ENCODE measurements at places on chromosomes 6 and 20.

DNA sequence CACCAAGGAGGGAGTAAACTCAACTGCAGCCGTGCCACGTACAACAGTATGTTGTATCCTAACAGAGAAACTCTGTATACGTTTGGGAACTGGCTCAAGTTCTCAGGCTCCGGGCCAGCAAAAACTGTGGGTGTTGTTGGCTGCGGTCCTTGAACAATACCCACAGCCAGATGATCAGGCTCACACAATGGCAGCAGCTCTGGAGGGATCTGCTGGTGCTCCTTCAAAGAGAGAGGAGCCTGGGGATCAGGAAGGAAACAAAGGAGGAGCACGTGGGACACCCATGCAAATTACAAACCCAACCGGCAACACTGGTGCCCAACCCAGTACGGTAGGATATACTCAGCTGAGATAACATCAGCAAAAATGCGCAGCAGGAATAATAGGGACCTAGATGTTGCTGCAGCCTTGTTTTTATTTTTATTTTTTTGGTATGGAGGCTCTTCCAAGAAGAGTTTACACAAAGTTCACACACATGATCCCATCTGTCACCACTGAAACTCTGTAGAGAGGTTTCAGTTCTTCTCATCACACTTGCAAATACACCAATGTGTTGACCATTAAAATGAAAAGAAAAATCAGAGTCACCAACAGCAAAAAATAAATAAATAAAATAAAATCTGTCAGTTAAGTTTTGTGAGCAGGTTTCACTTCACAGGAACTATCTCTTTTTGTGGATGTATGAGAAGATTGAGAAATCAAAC is 41.2 kb upstream of the PDE10A start:
- no peak for DNase-seq

- DNase-seq: no peak
Observed at GRCh38 chr6:46015119-46015968, at the start of gene CLIC5. CLIC5 (minus strand) TSS chr6:46015860; CDS start chr6:46015542, 318 bp downstream.

DNA sequence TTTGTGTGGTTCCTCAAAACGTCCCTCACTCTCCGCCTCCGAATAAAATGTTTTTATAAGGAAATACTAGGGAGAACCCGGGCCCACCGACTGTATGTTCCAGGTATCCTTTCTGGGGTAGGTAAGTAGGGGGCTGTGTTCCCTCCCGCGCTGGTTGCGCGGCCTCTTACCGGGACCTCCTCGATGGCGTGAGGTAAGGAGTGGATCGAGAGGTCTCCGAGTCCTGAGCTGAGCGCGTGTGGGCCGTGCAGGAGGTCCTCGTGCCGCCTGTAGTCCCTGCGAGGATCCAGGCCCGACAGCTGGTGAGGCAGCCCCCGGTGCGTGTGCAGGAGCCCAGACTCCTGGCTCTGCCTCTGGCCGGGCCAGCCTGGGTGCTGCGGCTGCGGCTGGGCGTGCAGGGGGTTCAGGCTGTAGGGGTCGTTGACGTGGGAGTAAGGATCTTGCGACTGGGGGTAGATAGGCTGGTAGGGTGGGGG is 5.1 kb downstream of the TFAP2A start:
- no peak for DNase-seq

- no peak for DNase-seq
Observed at GRCh38 chr20:1979106-1979778, 14.6 kb downstream of the PDYN start.

- no peak for DNase-seq
Observed at GRCh38 chr6:130202782-130203181, 20.0 kb downstream of the SAMD3 start.

- no peak for DNase-seq
Observed at GRCh38 chr6:164763788-164764187, 545.6 kb downstream of the C6orf118 start.

GRCh38 chr6:35737413-35738211 is 780 bp downstream of the ARMC12 start:
- peak; percentile 47 for DNase-seq

GRCh38 chr6:52324189-52324588 is 37.8 kb upstream of the PAQR8 start:
- DNase-seq: no peak

GRCh38 chr20:22675341-22675740 is 91.0 kb upstream of the FOXA2 start:
- DNase-seq: no peak

DNA sequence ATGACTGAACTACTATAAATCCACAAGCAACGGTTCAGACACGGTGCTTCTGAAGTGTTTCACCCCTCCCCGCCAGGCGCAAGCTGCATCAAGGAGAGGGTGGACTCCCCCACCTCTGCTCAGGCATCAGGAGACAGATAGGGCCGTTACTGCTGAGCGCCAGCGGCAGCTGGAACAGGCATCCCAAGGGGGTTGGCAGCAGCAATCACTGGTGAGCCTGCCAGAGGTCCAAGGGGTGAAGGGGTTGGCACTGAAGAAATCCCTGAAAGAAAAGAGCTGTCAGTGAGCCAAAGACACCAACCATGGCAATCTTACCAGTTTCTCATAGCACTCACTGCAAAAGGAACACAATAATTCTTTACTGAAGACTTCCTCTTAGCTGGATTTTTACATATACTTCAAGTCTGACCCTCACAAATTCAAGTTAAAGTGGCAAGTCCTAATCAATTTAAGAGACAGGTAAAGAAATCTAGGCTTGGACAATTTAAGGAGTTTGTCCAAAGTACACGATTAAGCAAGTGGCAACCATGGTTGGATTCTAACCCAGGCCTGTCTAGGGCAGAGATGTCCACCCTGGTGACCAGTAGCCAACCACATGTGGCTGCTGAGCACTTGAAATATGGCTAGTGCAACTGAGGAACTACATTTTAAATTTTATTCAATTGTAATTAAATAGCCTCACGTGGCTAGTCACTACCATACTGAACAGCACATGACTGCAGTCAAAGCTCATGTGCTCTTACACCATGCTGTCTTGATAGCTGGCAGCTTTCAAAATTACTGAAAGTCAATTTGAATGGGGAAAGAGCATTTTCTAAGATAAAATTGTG is 21.7 kb upstream of the TBC1D20 start:
- no peak for DNase-seq

GRCh38 chr6:144248003-144248402 is 37.1 kb upstream of the UTRN start:
- DNase-seq: no peak

- no peak for DNase-seq
Observed at GRCh38 chr6:30568245-30568644, 3.0 kb upstream of the ABCF1 start.

DNA sequence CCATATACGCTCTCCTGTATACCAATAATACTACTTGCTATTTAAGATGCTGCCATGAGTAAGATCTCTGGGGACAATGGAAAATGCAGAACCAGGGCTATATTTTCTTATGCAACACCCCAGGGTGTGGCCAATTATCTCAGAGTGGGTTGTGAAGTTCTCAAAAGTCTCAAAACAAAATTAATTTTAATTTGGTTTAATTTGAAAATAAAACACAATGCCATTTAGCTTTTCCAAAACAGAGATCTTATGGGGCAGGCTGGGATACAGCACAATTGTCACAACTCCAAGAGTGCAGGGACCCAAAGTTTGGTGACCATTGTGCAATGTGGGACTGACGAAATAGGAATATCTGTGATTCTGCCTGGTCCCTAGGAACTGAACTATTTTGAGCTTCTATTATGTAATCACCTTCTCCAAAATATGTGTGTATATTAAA is 43.1 kb downstream of the MBOAT1 start:
- DNase-seq: no peak

- no peak for DNase-seq
Observed at GRCh38 chr6:44253307-44254101, 3.8 kb downstream of the SLC35B2 start.

DNA sequence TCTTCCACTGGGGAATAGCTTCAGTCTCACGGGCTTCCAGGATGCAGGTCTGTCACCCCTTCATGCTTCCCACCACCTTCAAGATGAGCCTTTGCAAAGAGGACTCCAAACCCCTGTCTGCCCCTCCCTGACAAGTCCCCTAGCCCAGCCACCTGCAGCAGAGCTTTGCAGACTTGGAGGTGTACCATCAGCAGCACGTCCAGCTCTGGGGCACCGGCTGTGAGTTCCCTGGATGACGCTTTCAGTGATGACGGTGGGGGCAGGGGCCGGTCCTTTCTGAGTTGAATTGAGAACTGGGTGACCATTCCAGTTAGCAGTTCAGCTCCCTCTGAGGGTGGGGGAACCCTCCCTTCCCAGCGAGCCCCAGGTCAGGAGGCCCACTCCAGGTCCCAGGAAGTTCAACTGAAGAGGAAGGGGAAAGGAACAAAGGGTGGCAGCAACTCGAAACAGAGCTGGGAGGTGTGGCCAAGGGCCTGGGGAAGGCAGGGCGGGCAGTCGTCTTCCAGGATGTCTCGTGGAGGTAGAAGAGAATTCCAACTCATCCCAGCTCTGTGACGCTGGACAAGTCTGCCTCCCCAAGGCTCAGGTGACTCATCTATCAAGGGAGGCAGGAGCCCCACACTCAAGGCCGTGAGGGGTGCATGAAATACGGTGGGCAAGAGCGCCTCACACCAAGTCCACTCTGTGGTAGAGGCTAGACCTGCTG is 86.0 kb downstream of the PTPN1 start:
- no peak for DNase-seq

DNA sequence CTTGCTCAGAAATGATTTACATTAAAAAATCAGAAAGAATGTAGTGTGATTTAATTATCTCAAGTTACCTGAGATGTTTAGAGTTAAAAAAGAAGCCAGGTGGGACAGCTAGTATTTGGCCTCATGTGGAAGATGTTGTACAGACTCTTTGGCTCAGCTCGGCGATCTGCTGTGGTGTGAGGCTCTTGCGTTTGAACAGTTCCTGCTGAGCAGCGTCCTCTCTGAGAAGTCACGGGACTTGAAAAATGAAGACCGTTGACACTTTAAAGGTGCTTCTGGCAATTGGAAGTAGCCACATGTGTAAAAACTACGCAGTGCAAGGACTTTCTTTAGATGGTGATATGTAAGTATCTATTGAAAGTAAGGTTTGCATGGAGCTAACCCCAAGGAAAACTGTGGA is 169.0 kb downstream of the BACH2 start:
- no peak for DNase-seq

DNA sequence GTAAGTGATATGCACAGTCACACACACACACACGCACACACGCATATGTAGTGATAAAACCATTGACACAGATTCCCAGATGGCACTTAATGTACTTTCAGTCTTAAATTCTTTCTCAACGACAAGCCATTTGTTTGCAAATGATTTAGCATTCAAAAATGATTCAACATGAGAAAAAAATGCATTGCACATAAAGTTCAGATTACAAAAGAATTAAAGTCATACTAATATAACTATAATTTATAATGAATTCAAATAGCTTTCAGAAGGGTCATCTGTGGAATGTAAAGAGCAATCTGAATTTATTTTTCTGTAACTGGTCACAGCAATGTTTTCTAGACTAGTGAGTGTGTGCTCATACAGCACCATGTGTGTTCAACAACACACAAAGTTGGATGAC is 521.6 kb upstream of the ZNF337 start:
- peak; percentile 50 for DNase-seq

DNA sequence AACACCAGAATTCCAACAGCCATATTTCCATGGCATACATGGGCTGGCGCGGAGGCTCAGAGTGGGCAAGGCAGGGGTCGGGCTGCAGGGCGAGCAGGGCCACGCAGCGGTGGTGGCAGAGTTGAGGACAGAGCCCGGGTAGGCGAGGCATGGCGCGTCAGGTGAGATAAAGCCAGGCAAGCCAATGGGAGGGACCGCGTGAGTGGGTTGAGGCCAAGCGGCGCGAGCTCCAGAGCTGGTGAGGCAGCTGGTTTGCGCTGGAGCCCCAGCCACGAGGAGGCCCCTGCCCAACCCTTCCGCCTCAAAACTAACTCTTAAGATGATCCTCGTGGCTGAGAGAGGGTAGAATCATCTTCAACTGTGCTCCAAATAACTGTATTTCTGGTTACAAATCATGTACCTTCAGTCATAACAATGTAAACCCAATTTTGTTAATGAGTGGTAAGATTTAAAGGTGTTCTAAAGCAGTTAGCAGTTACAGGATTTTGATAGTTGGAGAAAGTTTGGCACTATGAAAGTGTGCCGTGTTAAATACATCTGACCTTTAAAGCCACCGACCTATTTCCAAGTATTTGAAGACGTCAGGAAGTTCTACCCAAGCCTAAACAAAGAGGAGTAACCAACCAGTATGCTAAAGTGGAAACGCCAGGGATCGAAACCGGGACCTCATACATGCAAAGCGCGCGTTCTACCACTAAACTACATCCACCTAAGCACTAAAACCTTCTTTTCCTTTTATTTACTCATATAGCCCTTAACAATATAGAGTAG is 107.9 kb downstream of the GPX5 start:
- DNase-seq: no peak

- DNase-seq: peak; percentile 58
Observed at GRCh38 chr6:17584241-17584803, 15.8 kb upstream of the FAM8A1 start.

- no peak for DNase-seq
Observed at GRCh38 chr6:135782546-135782945, 69.0 kb upstream of the PDE7B start.

DNA sequence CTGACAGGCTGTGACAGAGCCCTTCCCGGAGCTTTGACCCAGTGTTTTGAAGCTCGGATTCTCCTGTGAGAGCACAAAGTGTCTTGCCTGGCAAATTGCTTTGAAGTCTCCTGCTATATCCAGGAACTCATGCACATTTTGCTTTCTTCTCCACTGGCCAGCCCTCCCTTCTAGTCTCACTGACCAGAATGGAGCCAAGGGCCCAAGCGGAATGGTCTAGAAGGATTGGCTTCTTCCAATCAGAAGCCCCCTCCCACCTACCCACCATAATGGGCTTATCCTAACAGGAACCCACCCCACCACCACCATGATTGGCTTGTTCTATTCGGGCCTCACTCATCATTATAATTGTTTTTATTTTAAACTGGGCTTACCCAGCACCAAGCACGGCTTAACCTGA is 130.1 kb downstream of the PXDC1 start:
- no peak for DNase-seq

DNA sequence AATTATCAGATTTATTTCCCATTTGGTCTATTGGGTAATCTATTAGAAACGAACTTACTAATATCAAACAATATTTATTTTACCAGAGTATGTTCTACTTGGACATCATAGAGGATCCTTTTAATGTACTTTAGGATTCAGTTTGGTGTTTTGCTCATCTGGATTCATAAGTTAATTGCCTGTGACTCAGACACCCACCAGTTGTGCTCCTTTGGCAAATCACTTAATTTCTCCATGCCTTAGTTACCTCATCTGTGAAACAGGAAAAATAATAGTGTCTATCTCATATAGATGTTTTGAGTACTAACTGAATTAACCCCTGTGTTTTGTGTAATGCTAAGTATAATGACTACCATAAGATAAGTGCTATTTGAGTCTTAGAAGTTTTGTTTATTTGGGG is 292.1 kb downstream of the LAMA2 start:
- DNase-seq: no peak

- no peak for DNase-seq
Observed at GRCh38 chr6:111668410-111668809, 62.7 kb upstream of the TRAF3IP2 start.

Data from HS-5 (cell line).